ENCODE measurements at places on chromosomes 1 and 21. TPM values are rescaled to one million over a fixed set of nuclear protein-coding genes. Genes with fewer than 3 reads are reported as not detected.

Gene CLCA1
- total RNA-seq, result not detected

DNA sequence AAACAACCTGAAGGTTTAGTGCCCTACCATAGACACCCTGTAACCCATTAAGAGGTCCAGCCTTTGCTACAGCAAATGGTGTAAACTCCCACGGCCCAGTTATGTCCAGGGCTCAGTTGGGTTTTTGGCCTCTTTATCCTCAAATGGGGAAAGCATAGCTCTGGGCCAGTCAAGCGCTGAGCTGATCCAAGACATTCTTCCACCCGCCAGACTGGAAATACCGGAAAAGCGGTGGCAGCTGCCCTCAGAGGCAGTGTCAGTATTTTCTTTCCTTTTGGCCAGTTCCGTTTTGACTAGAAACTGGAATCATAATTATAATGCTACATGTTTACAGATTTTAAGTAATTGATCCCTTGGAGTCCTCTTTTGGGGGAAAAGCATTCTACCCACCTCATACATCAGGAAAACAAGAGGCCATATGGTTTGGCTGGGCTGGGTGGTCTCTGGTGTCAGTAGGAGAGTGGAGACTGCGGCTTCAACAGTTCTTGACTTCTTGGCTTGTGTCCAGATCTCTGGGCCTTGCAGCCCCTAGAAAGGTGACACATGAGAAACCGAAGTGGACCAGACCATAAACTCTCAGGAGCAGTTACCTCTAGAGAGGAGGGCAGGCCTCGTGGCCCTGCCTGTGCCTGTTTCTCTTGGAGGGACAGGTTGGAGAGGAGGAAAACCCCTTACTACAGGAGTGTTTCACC lies 30.2 kb upstream of the CLDN14 start:
- H3K27ac ChIP-seq, result no peak overlapping the region
- no peaks in the 10 kb centered on the region for H3K4me1 ChIP-seq
- no peak for DNase-seq
- no peak overlapping the region for H3K4me3 ChIP-seq

DNA sequence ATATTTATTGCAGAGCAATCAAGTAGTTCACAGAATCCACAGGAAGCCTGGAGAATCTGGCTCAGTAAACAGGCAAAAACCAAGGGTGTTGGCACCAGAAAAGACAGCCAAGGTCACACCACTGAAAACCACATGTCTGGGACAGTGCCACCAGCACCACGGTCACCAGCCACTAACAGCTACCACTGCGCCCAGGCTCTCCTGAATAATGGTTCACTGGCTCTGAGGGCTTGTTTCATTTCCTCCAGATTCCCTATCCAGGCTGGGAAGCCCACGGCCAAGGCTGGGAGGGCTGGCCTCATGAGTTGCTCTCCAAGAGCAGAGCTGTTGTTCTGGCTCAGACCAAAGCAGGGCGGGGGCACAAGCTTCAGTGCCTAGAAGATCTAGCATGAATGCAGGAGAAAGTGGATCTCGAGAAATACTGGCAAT lies 54.5 kb upstream of the PTGFRN start:
- H3K4me1 ChIP-seq, result peaks cover 58% of the 10 kb centered on the region
- no peak overlapping the region for H3K4me3 ChIP-seq
- peak overlapping the region; percentile 95 for H3K27ac ChIP-seq
- no peaks in the 10 kb centered on the region for H3K27me3 ChIP-seq

DNA sequence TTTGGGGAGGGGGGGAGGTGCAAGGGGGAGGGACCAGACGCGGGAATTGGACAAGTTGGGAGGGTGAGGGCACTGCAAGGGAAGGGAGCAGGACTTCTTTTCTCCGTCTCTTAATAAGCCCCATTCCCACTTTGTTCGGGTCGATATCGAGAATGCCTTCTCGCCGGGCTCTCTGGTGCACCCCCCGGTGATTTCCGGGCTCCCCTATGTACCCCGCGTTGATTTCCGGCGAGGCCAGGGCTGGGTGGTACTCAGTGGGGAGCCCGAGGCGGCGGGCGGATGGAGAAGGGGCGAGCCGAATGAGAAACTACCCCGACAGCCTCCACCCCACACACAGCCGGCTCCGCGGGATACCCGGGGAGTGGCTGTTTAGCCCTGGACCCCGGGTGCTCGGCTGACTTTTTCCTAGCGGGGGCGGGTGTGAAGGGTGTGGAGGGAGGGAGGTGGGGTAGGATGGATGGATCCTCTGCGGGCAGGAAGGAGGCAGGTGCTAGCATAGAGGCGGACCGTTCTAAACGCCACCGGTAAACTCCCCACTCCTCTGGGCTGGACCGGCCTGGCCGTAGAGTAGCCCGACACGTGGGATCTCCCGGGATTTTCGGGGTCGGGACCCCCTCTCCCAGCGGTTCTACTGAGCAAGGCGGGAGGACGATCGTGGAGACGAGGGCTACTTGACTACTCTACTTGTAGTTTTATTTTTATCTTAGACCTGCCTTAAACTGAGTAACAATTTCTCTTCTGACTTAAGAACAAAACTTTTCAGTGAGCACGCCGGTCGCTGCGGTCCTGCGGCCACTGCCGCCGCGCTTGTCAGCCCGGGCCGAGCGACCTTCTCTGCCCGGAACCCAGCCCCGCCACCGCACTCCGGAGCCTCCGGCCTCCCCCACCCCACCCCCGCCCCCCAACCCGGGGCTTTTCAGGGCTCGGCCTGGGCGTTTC lies 1.0 kb downstream of the RNF220 start:
- H3K36me3 ChIP-seq, result no peaks in the 10 kb centered on the region
- H3K27ac ChIP-seq, result no peak overlapping the region
- H3K4me3 ChIP-seq, result peak overlapping the region; percentile 45

DNA sequence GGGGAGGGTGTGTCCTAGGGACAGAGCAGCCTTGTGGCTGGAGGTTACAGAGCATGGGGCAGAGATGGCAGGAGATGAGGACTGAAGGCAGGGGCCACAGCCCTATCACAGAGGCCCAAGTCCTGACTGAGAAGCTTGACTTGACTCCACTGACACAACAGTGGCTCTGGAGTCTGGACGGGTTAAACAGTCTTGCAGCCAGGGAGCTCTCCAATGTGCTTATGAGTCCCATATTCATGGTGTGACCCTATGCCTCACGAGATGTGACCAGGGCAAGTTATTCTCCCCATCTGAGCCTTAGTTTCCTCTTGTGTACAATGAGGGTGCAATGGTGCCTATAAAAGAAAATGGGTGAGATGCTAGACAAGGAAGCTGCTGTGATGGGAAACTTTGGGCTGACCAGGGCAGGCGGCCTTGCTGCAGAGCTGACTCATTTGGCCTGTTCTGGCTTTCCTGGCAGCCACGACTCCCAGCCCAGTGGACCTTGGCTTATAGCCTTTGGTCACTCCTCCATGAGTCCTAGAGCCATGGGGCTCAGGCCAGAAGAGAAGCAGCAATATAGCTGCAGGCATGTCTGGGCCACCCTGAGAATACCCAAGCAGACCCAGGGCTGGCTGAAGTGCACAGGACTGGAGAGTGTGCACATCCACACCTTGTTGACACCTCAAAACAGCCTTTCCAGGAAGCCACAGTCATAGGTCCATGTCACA lies 2.8 kb upstream of the TTC22 start:
- no peaks in the 10 kb centered on the region for H3K4me1 ChIP-seq
- no peak overlapping the region for H3K4me3 ChIP-seq
- no peak overlapping the region for H3K27ac ChIP-seq
- no peaks in the 10 kb centered on the region for H3K27me3 ChIP-seq

GRCh38 chr1:198158735-198159589 lies 2.2 kb downstream of the NEK7 start:
- no peaks in the 10 kb centered on the region for H3K27me3 ChIP-seq
- H3K27ac ChIP-seq, result peak overlapping the region; percentile 66
- no peaks in the 10 kb centered on the region for H3K36me3 ChIP-seq
- H3K4me3 ChIP-seq, result peak overlapping the region; percentile 79
- H3K4me1 ChIP-seq, result no peaks in the 10 kb centered on the region
- DNase-seq, result peak; percentile 83
